Activated T-helper 1 cell treated with anti-CD3 and anti-CD28 coated beads, Interleukin-2, amount 50 U/mL, for 16 hours (primary cell): ENCODE measurements at places on chromosomes 11 and 22.

DNA sequence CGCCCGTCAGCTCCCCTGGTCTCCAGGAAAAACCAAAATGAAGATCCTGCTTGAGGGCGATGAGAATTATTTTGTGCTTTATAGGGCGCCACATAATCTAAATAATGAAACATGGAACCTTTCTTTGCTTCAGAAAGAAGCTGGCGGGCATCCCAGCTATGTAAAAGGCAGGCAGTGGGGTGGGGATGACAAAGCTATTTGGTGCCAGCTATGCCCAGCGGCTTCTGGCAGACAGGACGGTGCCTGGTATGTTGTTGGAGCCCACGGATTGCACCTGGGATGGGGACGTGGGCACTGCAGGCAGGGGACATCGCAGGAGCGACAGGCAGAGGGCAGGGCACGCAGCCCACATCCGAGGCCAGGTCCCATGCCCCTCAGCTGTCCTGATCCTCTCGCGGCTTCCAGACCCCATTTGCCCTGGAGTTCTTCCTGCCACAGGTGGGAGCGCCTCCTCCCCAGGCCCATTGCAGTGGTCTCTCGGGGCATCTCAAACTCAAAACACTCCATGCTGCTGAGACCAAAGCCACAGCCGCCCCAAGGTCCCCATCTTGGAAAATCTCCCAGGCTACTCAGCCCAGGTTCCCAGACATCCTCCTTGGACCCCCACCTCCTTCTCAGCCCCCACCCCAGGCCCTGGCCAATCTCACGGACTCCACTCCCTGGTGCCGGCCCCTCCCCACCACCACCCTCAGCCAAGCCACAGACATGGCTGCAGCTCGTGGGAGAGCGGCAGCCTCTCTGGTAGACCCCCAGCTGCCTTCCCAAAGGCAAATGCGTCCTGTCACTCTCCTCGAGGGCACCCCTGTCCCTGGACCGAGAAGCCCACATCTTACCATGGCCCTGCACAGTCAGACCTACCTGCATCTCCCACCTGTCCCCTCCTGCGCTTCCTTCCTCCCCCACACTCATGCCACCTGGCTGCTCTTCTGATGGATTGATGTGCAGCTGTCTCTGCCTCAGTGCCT, 45.7 kb downstream of the SHISAL1 start:
- no peak for DNase-seq

DNA sequence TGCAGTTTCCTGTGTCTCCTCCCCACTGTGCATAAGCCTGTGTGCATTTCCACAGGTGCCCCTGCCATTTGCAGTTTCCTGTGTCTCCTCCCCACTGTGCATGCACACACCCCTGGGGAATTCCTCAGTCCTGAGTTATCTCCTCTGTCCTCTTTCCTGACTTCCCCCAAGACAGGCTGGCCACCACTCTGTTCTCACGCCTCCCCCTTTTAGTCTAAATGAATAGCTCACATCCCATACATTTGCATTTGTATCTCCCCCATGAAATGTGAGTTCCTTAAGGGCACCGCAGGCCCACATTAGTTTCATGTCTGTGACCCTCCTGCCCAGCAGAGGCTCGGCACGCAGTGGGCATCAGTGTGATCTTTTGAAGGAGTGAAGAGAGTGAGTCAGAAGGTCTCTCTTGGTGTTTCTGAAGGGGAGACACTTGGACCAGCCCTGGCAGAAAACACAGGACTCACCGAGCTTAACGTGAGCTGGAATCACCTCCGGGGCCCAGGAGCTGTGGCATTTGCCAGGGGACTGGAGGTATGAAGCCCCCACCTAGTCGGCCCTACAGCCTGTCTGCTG, 6.2 kb downstream of the LRRC74B start:
- DNase-seq = no peak

DNA sequence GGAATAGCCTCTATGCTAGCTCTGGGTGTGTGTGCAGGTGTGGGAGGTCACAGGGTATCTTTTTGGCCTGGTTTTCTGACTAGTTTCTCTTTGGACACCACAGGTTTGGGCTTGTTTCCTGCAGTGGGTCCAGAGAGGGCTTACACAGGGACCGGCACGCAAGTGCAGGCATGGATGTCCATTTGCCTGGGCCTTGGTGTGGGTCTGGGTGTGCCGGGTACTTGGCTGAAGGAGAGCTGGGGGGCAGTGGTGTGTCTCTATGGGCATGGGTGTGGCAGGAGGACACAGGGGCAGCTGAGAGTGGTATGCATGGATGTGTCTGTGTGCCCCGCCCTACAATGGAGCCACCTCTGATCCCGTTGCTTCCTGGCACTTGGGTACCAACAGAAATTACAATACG, 7.5 kb upstream of the KCNJ11 start:
- DNase-seq = no peak

DNA sequence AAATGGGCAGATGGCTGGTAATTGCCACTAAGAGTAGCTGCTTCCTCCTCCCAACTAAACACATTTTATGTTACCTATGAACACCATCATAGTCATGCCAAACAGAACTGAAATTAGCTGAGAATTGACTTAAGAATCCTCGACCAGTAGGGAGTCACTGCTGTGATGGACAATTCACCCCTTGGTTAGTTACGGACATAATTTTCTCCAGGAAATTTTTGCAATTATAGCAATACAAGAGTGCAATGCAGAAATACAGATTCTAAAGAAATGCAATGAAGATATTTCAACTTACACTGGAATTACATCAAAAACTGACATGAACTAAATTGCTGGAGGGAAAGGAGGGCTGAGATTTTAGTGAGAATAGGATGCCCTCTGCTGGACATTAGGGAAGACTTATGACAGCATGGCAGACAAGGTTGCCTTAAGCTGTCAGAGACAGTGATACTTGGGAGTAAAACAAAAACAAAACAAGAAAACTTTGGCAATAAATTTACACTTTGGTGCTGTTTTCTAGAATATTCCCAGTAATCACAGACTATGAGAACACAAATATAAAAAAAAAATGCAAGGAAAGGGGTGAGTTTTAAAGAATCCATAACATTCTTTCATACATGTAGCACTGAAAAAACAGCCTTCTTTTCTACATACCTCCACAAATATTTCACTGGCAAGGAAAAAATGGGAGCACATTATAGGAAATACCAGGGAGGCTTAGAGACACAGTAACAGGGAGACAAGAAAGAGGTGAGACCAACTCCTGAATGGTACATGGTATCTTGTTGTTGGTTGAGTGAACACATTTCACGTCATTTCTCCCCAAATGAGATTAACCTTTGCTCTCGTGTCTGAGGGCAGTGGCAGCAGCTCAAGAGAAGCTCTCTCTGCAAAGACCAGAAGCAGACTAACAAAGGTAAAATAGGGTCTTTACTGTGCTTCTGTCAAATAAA, 11.2 kb upstream of the PPP2R1B start:
- no peak for DNase-seq

DNA sequence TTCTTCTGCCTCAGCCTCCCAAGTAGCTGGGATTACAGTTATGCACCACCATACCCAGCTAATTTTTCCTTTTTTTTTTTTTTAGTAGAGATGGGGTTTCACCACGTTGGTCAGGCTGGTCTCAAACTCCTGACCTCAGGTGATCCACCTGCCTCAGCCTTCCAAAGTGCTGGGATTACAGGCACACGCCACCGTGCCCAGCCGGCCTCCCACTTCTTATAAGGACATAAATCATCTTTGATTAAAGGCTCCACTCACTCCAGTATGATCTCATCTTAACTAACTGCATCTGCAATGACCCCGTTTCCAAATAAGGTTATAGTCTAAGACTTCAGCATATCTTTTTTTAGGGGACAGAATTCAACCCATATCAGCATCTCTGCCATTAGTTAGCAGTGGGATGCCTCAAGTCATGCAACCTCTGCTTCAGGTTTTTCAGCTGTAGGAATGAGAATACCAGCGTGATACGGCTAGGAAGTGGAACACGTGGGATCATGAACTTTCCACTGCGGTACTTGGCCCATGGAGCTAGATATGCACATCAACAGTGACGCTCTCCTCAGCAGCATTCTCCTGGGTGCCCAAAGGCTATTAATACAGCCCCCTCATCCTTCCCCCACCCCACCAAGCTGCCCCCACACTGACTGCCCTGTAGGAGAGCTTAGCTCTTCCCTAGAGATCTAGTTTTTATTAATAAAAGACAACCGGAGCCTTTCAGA, 41.4 kb downstream of the MCHR1 start:
- DNase-seq = no peak

GRCh38 chr11:44345781-44346180, 35.8 kb upstream of the ALX4 start:
- DNase-seq = no peak
